ENCODE measurements at places on chromosomes 16 and 17. TPM values are rescaled to one million over a fixed set of nuclear protein-coding genes. Genes with fewer than 3 reads are reported as not detected.

DNA sequence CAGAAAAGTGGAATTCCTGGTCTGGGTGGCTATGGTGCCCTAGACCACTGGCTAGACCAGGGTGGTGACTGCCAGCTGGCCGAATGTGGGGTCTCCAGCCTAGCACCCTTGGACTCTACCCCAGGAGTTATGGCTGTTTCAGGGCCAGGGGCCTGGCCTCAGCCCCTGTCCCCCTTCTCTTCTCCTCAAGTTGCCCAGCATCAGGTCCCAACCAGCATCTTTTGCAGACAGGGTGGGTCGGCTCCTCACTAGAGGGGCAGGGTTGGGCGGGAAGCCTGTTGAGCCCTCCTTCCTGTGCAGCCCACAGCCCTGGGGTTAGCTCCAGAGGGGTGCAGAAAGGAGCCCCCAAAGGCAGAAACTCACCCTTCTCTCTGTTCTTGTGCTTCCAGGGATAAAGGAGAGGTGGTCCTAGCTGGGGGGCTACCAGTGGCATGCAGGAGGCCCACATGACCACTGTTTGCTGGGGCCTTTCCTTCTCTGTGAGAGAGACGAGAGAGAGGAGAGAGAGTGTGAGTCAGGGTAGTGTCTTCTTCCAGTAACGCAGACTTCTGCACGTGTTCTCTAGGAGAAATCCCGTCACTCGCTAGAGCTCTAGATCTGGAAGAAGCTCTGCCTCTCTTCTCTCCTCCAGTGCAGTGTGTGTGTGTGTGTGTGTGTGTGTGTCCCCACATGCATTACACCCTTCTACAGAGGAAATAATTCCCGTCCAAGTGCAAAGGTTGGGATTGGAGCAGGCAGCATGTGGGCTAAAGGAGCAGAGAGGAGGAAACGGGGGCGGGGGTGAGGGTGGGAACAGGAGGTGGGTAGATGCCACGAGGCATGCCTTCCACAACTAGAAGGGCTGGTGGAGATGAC lies 209.4 kb downstream of the SEC14L1 start:
- H3K4me3 ChIP-seq: no peak overlapping the region
- H3K27ac ChIP-seq: peak overlapping the region; percentile 68
- peaks cover 87% of the 10 kb centered on the region for H3K4me1 ChIP-seq
- no peaks in the 10 kb centered on the region for H3K27me3 ChIP-seq

DNA sequence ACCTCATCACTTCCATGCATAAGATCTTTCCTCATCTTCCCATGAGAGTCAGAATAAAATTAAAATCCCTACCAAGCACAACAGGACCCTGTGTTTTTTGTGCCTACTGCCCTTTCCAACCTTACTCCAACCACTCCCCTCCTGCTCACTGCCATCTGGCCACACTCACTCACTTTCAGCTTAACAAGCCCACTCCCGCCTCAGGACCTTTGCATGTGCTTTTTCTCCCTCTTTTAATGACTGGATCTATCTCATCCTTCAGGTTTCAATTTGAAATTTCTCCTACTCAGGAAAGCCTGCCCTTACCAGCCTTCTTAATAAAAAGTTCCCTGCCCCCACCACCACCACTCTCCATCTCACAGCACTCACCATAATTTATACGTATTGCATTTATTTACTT lies 14.7 kb downstream of the C17orf67 start:
- no peak overlapping the region for H3K4me3 ChIP-seq
- H3K4me1 ChIP-seq: peaks cover 11% of the 10 kb centered on the region
- H3K27ac ChIP-seq: no peak overlapping the region
- H3K36me3 ChIP-seq: no peaks in the 10 kb centered on the region
- DNase-seq: peak; percentile 2
- H3K27me3 ChIP-seq: no peaks in the 10 kb centered on the region

DNA sequence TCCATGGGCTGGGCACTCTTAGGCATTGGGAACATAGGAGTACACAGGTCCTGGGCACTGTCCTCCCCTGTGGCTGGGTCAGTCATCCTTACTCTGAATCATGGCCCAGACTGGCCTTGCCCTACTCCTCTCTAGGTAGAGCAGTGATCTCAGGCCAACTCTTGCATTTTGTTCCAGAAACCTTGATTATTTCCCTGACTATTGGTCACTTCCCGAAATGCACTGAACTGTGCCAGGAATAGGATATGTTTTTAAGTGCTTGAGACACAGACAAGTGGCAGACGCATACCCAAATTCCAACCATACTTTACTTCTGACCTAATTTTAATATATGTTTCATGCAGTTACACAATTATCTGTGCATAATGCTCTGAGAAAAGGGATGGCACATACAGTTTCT lies 10.3 kb downstream of the KRABD2 start:
- H3K4me1 ChIP-seq: peaks cover 31% of the 10 kb centered on the region
- H3K4me3 ChIP-seq: no peak overlapping the region
- H3K36me3 ChIP-seq: peaks cover 38% of the 10 kb centered on the region
- H3K27ac ChIP-seq: no peak overlapping the region
- no peaks in the 10 kb centered on the region for H3K27me3 ChIP-seq

Gene SLC52A1
- total RNA-seq: 0.42 TPM

Gene TUBB3
- 0.50 TPM for total RNA-seq

Gene SLC38A8
- not detected for total RNA-seq

Gene BRICD5
- total RNA-seq: 5.6 TPM

Gene GP2
- not detected for total RNA-seq

Measured in spleen (tissue), 13 donors.